ENCODE measurements at places on chromosomes 3 and 15.

DNA sequence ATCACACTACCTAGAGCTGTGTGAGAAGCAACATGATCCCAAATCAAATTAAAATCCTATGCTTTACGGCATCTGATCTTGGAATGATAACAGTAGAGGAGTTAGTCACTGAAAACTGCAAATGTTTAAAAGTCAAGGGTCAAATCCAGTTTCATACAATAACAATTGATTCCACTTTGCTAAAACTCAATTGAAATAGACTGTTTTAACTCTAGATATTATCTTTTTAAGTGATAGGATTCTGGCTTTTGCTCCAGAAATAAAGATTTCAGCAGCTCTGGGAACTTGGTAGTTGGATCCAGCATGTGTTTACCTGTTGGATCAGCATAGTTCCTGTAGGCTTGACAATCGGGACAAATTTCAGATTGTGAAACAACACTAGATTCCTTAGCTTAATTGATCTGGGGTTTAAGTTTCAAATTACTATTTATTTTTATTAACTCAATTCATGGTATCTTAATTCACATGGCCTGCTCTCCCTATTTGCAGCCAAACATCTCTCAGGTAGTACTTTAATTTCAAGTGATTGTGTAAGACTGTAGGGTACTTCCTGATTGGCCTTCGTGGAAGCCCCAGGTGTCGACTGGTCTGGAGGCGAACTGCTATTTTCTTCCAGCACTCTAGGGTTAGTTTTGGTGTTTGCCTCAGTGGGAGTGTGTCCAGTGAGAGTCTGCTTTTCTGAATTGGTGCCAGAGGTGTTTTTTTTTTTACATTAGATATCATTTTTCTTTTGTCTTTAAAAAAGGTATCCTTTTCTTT, 16.6 kb downstream of the NFKBIZ start:
- no peak for DNase-seq

DNA sequence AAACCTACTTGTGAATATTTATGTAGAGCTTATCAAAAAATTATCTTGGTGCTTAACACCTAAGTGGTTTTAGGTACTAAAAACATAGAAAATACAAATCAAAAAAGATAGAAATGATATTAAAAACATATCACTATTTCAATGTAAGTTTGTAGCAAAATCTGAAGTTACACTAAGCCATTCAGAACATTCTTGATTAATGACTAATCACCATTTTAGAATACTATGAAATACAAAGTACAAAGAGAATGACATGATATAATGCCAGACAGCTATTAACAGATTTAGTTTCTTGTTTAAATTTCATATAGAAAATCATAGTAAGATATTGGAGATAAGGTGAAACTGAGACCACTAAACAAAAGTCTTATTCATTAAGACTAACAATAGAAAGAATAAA, 169.7 kb upstream of the AGTR1 start:
- DNase-seq = no peak

GRCh38 chr3:195102609-195103467, 168.1 kb downstream of the XXYLT1 start:
- DNase-seq = no peak

GRCh38 chr15:60510006-60510405, 31.1 kb upstream of the ICE2 start:
- DNase-seq = no peak

DNA sequence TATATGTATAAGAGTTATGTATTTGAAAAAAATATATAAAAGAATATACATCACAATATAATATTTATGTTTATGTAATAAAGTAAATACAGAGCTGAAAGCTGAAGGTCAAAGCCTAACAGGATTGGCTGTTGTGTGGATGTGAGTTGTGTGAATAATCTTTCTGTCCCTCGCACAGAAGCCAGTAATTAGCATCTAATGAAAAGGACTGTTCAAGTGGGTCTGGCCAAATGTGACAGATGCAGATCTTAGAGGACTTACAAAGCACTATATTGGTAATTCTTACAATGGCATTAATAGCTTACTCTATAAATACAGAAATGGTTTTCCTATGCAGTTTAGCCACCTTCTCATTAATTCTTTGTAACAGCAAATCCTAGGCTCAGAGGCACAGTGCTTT, 2.4 kb downstream of the MKRN3 start:
- no peak for DNase-seq

DNA sequence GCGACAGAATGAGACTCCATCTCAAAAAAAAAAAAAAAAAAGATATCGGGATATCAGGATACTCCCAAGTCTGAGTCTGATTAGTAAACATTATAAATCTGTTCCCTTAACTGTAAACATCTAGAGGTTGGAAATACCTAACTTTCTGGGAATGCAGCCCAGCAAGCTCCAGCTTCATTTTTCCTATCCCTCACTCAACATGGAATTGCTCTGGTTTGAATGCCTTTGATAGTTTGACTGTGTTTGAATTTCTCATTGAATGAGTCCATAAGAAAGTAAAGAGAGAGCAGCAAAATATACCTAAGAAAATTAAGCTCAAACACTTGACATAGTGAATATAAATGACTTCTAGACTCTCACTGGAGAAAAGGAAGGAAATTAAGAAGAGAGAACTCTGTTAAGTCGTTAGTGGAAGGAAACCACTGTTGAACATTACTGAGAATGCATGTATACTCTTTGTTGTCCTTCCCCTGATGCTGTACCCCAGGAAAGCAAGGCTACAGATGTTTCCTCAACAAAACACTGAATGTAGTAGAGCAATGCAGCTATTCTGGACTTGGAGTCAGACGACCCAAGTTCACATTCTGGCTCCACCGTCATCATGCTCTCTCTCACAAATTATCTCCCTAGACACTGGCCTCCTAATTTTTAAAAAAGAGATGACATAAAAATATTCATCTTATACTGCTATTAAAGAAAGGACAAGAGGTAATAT, 62.4 kb downstream of the CD200 start:
- no peak for DNase-seq
